EH (cell line): ENCODE measurements at places on chromosomes 13 and 19.
A peak's percentile ranks its signal among the peaks of the same experiment; 100 is the strongest.

GRCh38 chr13:103730407-103730806 lies 664.2 kb upstream of the SLC10A2 start:
- no peak for DNase-seq

GRCh38 chr13:94542917-94543316 lies 53.0 kb downstream of the TGDS start:
- no peak for DNase-seq

GRCh38 chr13:27137759-27138158 lies 33.9 kb downstream of the USP12 start:
- no peak for DNase-seq

DNA sequence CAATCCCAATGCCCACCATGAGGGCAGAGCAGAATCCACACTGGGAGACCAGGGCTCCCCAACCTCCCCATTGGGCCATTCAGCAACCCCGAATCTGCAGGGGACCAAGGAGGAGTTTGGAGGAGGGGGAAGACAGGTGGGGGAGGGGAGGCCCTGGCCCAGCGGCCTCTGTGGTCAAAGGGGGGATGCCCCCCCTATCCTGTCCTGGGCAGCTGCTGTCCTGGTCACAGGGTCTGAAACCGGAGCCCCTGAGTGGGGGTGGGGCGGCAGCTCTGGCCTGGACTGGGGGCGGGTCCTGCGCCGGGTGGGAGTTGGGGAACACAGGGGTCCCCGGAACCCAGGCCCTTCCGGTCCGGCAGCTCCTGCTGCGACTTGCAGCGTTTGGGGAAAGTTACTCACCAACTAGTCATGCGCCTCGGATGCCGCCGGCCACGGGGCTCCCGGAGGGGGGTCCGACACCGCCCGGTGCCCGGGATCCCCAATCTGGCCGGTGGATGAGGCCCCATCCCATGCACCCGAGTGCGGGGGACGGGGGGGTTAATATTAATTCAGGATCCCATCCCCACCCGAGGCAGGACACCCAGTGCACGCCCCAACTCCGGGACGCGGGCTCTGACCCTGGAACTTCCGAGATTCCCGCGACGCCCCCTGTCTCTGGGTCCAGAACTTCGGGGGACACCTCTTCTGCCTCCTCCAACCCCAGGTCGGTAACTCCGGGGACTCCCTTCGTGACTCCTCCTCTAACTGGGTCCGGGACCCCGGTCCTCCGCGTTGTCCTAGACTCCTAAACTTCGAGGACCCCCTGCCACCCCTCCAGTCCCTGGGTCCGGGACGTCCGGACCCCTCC lies 872 bp downstream of the HOMER3 start:
- DNase-seq: peak; percentile 70

DNA sequence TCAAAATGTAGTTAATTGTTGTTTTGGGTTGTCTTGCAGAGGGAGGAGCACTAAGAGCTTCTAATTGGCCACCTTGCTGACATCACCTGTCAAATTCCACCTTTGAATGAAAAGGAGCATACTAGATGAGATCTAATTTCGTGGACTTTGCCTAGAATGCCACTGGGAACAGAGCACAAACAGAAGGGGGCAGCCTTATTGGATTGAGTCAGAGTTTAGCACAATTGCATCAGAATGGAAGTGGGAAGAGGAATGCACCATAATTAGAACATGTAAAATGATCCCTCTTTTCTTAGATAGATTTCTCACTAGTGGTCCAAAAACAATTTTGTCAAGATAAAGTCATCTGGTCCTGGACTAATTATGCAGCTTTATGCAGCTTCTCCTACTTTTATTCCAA lies 1552.2 kb downstream of the PCDH9 start:
- peak; percentile 44 for DNase-seq
